ENCODE measurements at places on chromosomes 1 and 21.
A peak's percentile ranks its signal among the peaks of the same experiment; 100 is the strongest.

GRCh38 chr1:16921391-16922185 lies at the start of gene CROCC:
Gene CROCC (plus strand): TSS chr1:16921931. CDS start chr1:16922019, 88 bp downstream.
- peak; percentile 16 for DNase-seq

DNA sequence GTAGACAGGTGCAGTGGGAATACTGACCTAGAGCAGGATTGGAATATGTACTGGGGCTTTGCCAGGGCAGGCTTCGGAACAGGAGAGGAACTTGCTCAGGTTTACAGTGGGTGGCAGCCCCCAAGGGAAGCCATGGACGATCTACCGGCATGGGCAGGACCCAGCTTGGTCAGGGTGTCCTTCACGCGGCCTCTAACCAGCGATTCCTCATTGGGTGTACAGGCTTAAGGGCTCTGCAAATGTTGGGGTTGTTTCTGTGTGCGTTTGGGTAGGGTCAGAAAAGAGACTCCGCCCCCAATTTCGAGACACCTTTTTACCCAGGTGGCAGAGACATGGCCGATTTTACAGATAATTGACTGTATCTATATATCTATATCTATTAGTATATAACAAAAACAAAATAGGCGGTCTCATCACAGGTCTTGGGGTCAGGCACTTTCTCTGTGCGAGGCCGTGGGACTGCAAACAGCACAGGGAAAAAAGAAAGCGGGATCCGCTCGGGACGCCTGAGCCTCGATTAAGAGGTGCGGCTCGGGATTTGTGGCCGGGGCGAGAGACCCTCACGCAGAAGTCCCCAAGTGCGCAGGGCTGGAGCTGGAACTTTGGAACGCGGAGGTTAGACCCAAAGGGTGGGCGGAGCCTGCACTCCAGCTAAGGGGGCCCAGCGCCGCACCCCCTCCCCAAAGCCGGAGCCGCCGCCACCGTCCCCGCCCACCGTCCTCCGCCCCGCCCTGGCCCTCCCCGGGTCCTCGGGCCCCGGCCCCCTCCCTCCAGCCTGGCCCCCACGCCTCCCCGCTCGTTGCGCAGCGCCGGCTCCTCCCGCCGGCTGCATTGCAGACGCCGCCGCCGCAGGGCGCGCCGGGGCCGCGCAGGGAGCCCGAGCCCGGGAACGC lies 67.5 kb upstream of the VAMP3 start:
- DNase-seq: no peak

- no peak for DNase-seq
Observed at GRCh38 chr1:162374406-162374805, 2.2 kb downstream of the SPATA46 start.

DNA sequence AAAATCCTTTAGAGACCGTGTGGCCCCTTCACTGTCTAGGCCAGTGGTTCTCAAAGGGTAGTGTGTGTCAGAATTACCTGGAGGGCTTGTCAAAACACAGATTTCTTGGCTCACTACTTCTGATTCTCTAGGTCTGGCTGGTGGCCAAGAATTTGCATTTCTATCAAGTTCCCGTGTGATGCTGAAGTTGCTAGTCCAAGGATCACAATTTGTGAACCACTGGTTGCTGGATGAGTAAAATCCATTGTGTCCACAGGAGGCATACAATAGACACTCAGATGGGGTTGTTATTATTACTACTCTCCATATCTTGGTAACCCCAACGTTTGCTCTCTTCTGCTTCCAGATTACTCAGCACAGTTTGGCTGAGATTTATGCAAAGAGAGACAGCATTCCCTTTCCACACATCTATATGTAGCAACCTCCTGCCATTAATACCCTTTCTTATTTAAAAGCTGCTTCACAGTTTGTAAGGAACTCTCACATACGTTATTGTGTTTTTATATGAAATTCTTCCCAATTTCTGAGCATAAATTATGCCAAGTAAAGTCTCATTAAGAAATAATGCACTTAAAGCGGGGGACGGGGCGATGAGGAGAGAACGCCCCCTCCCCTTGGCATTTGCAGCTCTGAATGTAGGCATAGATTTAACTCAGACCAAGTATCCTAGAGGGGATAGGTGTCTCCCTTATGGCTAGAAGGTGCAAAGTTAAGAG lies 720 bp upstream of the TMCC2 start:
- no peak for DNase-seq

DNA sequence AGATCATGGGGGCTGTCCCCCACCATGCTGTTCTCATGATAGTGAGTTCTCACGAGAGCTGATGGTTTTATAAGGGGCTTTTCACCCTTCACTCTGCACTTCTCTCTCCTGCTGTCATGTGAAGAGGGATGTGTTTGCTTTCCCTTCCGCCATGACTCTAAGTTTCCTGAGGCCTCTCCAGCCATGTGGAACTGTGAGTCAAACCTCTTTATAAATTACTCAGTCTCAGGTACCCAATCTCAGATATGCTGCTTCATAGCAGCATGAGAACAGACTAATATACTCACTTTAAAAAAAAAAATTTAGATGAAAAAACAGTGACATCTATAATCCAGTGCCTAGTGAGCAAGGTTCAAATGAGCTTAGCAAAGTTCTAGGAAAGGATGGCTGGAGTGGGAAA lies 135.1 kb upstream of the RAB4A start:
- no peak for DNase-seq
